ENCODE measurements at places on chromosomes 2 and 18.

DNA sequence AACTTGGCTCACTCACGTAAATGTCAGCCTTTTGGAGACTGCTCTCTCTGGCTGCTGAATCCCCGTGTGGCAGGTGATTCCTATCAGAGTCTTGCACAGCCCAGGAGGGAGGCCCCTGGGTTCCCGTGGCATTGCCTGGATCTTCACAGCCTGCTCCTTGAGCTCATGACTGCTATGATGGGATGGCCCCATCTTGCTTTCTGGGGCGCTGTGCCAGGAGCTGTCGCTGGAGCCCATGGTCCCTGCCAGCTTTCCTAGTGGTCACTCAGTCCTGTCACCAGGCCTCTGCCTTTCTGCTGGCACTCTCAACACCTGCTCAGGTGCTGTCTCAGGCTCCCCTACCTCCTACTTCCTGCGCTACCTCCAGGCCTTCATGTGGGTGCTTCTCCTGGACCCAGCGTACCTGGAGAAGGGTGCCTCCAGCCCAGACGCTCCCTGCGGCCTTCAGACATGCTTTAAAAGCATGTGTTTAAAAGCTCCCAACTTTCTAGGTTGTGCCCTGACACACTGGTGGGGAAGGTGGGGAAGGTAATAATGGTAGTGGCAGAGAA, 110.1 kb downstream of the MCFD2 start:
- no peak for DNase-seq

GRCh38 chr2:1590596-1591460, 153.5 kb downstream of the PXDN start:
- no peak for DNase-seq

- DNase-seq = no peak
Observed at GRCh38 chr18:79948719-79949411, 2.6 kb downstream of the SLC66A2 start.

GRCh38 chr2:173346035-173346434, 8.6 kb upstream of the CDCA7 start:
- DNase-seq = no peak

Data from GM19239 (cell line).